ENCODE measurements at places on chromosomes 13 and 19.

- DNase-seq = no peak
Measured at GRCh38 chr13:76656500-76656899, 229.7 kb downstream of the KCTD12 start.

DNA sequence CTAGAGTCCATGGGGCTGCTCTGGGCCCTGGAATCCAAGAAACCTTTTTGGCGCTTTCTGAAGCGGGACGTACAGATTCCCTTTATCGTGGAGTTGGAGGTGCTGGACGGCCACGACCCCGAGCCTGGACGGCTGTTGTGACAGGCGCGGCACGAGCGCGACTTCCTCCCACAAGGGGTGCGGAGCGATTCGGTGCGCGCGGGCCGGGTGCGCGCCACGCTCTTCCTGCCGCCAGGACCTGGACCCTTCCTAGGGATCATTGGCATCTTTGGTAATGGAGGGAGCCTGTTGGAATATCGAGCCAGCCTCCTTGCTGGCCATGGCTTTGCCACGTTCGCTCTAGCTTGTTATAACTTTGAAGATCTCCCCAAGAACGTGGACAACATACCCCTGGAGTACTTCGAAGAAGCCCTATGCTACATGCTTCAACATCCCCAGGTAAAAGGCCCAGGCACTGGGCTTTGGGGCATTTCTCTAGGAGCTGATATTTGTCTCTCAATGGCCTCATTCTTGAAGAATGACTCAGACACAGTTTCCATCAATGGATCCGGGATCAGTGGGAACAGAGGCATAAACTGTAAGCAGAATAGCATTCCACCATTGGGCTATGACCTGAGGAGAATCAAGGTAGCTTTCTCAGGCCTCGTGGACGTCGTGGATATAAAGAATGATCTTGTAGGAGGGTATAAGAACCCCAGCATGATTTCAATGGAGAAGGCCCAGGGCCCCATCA lies 3.5 kb upstream of the ZFP82 start:
- no peak for DNase-seq

GRCh38 chr13:37627428-37627827 lies 28.9 kb upstream of the POSTN start:
- DNase-seq = peak; percentile 92

GRCh38 chr13:99282264-99283231 lies 24.4 kb upstream of the GPR18 start:
- no peak for DNase-seq

DNA sequence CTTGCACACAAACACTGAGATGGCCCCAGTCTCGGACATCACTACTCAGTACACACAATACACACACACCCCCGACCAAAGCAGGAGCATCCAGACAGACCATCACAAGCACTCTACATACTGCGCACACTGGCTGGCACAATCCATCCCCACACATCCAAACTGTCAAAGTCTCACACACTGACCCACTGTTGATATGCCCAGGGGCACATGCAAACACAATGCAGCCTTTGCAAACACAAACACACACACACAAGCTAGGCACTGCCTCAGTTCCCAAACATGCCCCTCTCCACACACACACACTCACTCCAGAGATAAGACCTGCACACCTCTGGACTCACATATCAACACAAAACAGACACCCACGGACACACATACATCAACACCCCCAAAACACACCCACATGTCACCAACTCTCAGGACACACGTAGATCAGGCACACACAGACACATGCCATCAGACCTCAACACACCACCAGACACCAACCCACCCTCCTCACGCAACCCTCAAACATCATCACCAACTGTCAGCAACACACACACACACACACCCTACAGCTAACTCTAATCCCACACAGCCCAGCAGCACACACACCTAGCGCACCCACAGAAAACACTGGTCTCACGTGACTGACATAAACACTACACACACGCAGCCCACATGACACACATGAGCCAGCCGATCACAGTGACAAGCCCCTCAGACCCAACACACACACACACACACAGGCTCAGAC lies 1.9 kb downstream of the BBC3 start:
- DNase-seq = no peak

DNA sequence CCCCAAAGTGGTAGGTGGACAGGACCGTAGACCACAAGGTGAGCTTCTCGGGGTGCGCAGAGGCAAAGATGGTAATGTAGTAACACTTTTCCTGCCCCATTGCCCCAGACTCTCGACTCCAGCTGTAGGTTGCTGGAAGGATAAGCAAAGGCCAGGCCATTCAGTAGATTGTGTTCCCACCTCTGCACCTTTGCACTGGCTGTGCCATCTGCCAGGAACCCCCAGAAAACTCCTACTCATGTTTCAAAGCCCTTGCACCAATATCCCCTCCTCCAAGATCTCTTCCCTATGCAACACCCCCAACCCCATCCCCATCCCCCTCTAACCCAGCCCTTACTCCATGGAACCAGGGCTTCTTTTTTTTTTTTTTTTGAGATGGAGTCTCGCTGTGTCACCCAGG lies 18.3 kb downstream of the IL12RB1 start:
- DNase-seq = no peak

GRCh38 chr19:35991731-35992450 lies 3.1 kb upstream of the SDHAF1 start:
- no peak for DNase-seq

GRCh38 chr19:18416778-18417249 lies 2.4 kb upstream of the SSBP4 start:
- peak; percentile 78 for DNase-seq

- DNase-seq = peak; percentile 82
Measured at GRCh38 chr19:40465557-40466218, at the start of gene BLVRB. BLVRB (minus strand) TSS chr19:40465745; CDS start chr19:40465688, 57 bp downstream.

DNA sequence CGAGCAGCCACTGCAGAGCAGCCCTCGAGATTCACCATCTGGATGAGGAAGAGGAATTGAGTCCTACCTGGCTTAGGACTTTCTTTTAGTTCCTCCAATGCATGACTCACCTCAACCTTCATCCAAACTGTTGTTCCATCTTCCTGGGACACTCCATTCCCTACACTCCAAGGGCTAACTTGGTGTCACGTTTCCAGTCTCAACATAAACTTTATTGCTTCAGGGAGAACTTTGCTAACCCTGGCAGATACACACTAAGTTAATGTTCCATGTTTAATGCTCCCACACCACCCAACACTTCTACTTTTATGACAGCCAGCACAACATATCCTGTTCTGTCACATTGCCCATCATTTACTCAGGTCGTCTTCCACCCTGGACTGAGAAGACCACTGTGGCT lies 164.4 kb downstream of the RBM26 start:
- DNase-seq = no peak

GRCh38 chr19:1746401-1747284 lies 6.7 kb upstream of the ONECUT3 start:
- no peak for DNase-seq

DNA sequence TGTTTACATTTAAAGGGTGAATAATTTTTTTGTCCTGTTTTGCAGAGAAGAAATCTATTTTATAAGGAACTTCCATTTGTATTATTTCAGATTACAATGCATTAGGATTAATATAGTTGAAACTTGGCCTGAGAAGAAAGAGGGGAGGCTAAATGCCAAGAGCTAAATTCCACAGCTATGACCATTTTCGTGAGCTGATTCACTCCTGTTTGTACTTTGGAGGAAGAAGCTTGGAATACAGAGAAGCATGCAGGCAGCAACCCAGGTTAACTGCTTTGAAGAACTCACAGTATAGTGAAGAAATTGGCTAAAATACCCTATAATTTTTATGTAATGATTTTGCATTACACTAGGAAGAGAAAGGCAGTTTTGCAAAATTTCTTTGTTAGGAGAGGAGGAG lies 309.4 kb upstream of the KLF12 start:
- no peak for DNase-seq

DNA sequence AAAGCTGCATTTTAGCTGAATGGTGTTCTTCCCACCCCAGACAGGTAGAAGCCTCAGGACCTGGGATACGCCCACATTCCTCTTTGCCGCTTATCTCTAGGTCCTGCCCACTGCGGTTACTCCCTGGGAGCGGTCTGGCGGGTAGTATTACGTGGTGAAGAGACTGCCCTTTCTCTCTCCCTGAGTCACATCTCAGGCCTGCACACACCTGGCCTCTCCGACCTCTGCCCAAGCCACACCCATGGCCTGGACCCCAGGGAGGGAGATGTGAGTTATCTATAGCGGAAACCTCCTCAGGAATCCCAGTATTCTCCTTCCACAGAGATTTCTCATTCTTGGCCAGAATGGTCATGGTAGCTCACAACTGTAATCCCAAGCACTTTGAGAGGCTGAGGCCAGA lies 17.3 kb downstream of the RHPN2 start:
- DNase-seq = no peak

DNA sequence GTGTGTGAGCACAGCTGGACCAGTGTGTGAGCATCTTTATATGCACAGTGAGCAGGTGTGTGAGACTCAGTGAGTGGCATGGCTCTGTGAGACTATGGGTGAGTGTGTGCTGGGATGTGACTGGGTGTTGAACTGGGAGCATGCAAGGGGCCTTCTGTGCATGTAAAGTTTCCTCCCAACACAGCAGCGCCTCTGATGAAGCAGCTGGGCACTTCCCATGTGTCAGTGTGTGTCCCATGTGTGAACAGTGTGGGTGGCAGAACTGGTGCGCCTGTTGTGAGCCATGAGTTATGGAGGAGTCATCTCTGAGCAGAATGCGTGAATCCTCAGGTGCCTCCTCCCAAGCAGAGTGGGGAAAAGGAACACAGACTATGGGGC lies 24.1 kb downstream of the LGALS16 start:
- DNase-seq = no peak

- DNase-seq = no peak
Measured at GRCh38 chr13:105118426-105118985, 1417.0 kb downstream of the EFNB2 start.

DNA sequence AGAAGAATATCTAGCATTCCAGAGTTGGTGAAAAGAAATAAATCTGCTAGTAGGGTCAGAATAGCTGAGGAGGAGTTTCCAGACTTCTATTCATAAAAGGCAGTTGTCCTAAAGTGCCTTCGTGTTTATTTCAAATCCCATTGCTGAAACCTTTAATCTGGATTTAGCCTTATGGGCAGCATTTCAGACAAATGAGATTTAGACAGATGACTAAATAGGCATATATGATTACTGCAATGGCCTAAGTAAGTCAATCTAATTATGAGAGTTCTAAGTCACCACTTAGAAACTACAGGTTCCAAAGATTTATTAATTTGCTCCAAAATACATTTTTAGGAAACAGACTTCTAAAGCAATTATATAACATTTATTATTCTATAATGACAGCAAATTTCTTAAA lies 368.7 kb downstream of the LIG4 start:
- no peak for DNase-seq

Data from NCI-H1092 treated with DMSO at 0.1 percent for 48 hours (cell line).